ENCODE measurements at places on chromosomes 2 and 18.

- no peak for DNase-seq
Measured at GRCh38 chr2:44579837-44580230, 218.1 kb downstream of the CAMKMT start.

DNA sequence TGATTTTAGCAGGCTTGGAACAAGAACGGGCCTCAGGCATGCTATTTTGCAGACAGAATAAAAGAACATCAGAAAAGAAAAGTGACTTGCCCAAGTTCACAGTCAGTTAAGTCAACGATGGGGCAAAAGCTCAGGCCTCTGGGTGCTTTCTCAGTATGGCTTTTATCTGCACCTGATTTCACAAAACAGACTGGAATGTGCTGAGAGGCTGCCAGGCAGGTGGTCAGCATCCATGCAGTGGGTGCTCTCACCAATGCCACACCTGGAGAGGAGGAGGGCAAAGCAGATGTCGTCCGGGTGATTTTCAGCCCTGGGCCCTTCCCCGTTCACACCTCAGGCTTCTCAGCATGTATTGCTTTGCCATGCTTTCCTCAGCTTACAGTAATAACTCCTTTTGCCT lies 854.6 kb downstream of the RNF144A start:
- DNase-seq: no peak

- DNase-seq: no peak
Measured at GRCh38 chr2:28345619-28346018, 47.0 kb upstream of the FOSL2 start.

DNA sequence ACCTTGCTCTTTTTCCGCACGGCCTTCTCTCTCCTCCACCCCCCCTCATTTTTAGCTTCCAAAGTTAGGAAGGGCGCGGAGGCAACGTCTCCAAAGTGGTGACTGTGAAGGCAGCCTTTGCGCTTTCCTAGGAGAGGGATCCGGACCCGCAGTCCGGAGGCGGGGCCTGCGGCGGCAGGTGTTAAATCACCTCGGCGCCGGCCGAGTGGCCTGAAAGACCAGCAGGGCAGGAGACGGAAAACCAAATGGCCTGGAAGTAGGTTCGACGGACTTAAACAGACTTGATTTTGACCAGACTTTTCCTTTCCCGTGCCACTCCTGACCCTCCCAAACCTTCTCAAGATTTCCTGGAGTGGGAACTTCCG lies 615 bp downstream of the GORASP2 start:
- DNase-seq: peak; percentile 25

- no peak for DNase-seq
Measured at GRCh38 chr2:135825131-135825530, 11.9 kb downstream of the LCT start.

GRCh38 chr2:10993001-10993481 lies 81.3 kb downstream of the KCNF1 start:
- no peak for DNase-seq

DNA sequence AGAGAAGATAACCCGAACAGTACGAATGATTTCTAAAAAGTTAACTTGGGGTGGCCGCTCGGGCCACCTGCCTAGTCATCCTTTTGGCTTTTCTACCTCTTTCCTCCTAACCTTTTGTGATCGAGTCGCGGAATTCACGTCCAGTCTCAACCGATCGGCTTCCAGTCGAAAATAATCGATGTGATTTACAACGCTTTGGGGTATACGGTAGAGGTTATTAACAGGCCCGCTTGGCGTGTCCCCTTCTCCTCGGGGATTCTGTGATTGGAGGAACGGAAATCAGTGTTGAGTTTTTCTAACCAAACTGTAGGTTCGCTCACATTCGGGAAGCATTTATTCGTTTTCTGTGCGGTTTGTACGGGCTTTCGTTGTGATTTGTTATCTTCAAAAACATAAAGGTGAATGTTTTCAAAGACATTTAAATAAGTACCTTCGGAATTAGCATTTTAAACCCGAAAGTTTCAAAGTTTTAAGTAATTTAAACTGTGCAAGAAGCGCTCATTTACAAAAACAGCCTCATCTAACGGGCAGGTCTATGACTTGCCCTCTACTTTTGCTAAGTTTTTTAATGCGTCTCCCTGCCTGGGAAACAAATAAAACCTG lies 588 bp upstream of the FOXI3 start:
- DNase-seq: no peak

- no peak for DNase-seq
Measured at GRCh38 chr2:63902149-63902548, 60.5 kb downstream of the UGP2 start.

GRCh38 chr2:120012771-120013596 lies at the start of gene EPB41L5:
TSS of gene EPB41L5 (plus strand) at chr2:120013077. CDS start at chr2:120019085, 6,008 bp downstream.
- peak; percentile 50 for DNase-seq

DNA sequence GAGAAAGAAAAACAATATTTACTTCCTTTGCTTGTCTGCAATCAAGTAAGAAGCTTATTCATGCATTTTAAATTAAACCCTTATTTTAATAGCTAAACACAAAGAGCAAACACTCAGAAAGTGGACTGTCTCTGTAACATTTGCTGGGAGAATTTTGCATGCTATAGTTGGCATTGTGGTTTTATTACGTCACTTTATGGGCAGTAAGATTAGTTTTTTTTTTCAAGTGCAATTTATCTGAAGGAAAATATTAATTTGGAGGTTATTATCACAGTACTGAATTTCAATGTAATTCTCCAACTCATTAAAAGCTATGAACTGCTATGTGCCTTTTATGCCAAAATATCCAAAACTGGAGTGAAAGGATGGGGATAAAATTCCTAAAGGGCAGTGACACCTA lies 103.3 kb downstream of the TMEFF2 start:
- DNase-seq: no peak

- no peak for DNase-seq
Measured at GRCh38 chr2:136254681-136255080, 136.7 kb upstream of the CXCR4 start.

GRCh38 chr2:136291871-136292270 lies 173.9 kb upstream of the CXCR4 start:
- DNase-seq: no peak

GRCh38 chr2:80464275-80464674 lies 159.7 kb upstream of the LRRTM1 start:
- DNase-seq: no peak

DNA sequence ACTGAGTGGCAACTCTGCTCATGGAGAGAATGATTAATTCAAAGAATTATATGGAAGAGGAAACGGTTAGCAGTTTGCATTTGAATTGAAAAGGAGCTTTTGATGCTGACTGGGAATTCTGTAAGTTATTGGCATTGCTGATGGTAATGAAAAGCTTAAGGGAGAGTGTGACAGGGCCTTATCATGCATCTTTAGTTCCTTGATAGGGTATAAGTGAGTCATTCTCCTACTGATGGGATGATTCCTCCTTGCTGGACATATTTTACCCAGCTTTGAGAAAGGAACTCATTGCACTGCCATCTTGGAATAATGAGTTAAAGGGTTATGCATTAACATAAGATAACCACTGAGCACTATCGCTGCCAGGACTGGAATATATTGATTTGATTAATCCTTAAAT lies 740.7 kb downstream of the DCC start:
- DNase-seq: no peak

DNA sequence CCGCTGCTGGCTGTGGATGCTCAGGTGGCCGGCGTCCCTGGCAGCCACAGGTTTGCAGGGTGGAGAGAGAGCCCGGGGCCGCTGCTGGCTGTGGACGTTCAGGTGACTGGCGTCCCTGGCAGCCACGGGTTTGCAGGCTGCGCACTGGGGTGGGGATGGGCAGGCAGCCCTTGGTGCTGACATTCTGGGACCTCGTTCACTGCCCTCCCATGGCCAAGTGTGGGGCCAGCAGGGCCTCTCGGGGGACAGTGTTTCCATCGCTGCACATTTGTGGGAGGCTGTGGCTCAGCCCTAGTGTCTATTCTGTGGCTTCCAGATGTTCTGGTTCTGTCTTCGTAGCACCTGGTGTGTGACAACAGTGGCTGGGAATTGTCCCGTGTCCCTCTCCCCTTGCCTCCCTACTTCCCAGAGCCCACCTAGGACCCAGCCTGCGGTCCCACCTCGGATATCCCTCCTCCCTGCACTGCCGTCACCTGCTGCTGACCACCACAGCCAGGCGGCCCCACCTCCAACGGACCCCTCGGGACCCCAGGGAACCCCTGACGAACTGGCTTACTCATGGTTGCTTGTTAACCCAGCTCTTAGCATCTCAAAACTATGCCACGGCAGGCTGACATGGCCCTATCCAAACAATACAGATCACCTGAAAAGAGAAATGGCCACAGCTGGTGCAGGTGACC lies 915 bp downstream of the CROCC2 start:
- DNase-seq: no peak

GRCh38 chr2:12180031-12180430 lies 433.6 kb downstream of the LPIN1 start:
- no peak for DNase-seq

- DNase-seq: no peak
Measured at GRCh38 chr18:25103468-25104155, 248.4 kb downstream of the ZNF521 start.

DNA sequence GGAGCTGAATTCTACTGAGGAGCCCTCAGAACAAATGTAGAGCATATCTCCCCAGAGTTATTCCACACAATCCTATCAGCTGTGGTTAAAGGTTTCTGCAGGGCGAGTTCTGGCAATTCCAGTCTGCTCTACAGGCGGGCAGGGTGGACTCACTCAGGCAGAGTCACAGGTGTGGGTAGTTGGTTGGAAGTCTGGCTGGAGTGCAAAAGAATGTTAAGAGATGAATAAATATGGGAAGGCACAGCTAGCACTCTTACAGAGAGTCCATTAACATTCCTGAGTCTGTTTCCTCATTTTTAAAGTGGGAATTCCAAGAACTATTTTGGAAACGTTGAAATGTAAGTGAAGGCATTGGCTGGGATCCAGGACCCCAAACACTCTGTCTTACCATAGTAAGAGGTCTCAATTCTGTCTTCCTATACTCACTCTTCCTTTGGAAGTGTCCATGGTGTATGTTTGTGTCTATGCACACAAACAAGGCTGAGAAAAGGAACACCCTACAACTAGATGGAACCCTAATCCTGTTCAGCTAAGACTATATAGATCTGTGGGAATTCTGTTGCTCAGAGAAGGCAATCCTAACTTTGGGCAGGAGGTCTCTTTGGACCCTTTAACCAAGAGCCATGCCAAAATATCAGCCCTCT lies 63.3 kb upstream of the AQP4 start:
- DNase-seq: no peak

GRCh38 chr2:190344276-190344827 lies 963 bp downstream of the INPP1 start:
- no peak for DNase-seq

DNA sequence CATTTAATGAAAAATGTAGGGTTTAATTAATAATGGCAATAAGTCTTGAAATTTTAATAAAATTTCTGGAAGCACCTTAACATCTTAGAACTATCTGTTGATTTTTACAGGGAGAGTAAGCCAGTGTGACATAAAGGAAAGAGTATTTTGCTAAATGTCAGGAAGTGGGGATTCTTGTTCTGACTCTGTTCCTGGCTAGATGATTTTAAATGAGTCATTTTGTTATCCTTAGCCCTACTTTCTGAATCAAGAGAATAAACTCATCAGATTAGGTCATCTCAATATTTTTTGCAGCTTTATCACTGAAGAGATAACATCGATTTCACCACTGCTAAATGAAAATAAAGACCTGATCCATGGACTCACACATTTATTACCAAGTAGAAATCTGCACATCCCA lies 377.5 kb upstream of the CYRIA start:
- no peak for DNase-seq

DNA sequence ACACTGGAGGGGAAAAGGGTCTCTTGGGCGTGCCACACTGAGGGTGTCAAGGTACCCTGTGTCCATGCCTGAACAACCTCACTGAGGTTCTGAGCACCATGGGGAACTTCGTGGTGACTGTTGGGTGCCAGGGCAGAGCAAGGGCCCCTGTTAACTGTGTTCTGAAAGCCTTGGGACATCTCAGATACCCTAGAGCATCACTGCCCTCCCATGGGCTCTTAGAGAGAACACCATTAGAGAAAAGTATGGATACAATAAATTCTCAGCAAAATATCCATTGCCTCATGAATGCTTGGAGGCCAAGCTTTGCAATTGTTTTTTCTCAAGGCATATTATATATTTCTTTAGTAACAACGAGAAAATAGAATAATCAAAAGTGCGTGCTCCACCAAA lies 488.5 kb upstream of the NRP2 start:
- no peak for DNase-seq

- DNase-seq: no peak
Measured at GRCh38 chr2:209642146-209642820, 129.3 kb upstream of the UNC80 start.

GRCh38 chr2:234135750-234136221 lies 85.3 kb downstream of the SPP2 start:
- peak; percentile 10 for DNase-seq

GRCh38 chr2:226310146-226310545 lies 489.5 kb downstream of the IRS1 start:
- no peak for DNase-seq
